GM19239 (cell line): ENCODE measurements at places on chromosomes 3 and 15.

DNA sequence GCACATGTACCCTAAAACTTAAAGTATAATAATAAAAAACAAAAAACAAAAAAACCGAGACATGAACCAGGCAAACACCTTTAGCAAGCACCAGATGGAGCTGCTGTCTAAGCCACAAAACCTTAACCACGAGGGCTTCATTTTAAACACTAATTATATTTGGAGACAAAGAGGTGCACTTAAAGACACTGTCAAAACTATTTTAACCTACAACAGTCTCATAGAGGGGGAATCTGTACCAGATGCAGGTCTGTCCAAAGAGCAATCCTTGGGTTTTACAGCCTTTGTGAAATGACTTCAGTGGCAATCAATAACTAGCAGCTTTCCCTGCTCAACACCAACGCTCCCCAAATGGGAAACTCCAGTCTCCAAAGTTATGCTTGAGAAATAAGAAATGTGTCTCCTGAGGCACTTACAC, 115.7 kb upstream of the TSPAN3 start:
- DNase-seq = no peak

- no peak for DNase-seq
These were observed 71.3 kb upstream of the SEC13 start for GRCh38 chr3:10392244-10392643.

DNA sequence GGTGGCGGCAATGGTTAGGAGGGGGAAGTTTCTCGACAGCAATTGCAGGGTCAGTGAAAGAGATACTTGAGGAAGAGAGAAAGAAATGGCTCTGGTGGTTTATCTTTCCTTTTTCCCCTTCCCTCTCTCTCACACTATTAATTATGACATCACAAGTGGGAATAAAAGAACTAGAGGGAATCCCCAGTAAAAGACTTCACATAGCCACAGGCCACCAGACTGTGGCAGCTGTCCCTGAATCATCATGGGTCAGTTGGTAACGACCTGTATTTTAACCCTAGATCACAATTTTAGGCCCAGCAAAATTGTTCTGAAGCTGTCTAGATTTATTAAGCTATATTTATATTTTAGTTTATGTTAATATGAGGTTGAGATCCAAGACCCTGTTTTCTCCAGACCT, 40.3 kb downstream of the MBNL1 start:
- DNase-seq = no peak

- DNase-seq = no peak
These were observed 96.0 kb downstream of the ST6GAL1 start for GRCh38 chr3:187026317-187026670.

DNA sequence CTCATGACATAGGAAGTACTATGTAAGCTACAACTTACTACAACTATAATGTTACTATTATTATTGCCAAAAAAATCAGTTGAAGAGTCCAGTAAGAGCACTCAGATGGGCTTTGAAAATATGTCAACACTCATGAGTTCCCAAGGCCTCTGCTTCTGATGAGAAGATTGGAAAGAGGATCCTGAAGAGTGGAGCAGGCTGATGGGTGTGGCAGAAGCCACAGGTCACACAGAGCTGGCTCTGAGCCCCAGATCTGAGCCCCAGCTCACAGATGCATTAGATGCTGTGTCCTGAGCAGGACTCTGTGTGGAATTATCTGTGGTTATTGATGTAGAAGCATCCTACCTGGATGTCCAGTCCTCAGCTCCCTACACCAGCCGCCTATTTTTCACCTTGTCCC, 65.6 kb downstream of the SPSB4 start:
- DNase-seq = no peak

- no peak for DNase-seq
These were observed 71.0 kb downstream of the B3GNT5 start for GRCh38 chr3:183324083-183324482.

GRCh38 chr3:20038699-20039465, 1.4 kb upstream of the KAT2B start:
- no peak for DNase-seq

- no peak for DNase-seq
These were observed 38.7 kb upstream of the CA12 start for GRCh38 chr15:63420333-63420747.

DNA sequence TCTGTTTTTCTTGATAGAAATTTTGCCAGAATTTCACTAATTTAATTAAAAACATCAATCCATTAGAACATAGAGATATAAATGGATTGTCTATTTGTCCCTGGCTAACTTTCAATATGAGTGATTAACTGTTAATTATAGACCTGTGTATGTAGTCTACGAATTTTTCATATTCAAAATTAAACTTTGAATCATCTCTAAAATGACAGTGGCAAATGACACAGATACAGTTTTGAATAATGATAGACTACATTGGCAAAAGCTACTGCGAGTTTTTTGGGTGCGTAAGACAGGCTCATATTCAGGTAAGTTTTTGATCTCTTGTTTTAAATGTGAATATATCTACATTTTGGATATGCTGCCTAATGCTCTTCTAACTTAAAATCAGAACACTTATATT, 86.0 kb upstream of the TBC1D5 start:
- DNase-seq = no peak

DNA sequence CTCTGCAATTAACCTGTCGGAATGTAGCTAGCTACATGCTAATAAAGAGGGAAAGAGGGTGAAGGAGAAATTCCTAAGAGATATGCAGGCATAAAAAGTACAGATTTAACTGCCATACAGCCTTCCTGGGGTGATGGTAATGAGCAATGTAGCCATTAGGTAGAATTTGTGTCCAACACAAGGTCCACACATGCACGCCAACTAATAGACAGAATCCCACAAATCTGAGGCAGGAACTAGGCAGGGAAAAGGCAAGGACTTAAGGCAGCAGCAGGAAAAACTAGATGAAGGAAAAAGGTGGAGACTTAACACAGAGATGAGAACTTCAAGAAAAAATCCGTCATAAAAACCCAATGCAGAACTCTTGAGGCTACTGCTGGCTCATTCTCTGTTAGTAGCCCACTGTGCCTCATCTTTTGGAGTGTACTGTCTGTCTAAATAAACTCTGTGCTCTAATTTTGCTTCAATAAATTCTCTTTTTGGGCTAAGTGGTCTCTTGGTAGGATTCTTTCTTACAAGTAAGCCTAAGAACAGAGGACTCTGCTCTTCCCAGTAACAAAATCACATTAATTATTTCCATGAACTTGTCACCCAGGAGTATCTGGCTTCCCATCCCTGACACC, 81.5 kb downstream of the BTLA start:
- no peak for DNase-seq

GRCh38 chr3:134718726-134719125, 67.9 kb upstream of the KY start:
- no peak for DNase-seq

DNA sequence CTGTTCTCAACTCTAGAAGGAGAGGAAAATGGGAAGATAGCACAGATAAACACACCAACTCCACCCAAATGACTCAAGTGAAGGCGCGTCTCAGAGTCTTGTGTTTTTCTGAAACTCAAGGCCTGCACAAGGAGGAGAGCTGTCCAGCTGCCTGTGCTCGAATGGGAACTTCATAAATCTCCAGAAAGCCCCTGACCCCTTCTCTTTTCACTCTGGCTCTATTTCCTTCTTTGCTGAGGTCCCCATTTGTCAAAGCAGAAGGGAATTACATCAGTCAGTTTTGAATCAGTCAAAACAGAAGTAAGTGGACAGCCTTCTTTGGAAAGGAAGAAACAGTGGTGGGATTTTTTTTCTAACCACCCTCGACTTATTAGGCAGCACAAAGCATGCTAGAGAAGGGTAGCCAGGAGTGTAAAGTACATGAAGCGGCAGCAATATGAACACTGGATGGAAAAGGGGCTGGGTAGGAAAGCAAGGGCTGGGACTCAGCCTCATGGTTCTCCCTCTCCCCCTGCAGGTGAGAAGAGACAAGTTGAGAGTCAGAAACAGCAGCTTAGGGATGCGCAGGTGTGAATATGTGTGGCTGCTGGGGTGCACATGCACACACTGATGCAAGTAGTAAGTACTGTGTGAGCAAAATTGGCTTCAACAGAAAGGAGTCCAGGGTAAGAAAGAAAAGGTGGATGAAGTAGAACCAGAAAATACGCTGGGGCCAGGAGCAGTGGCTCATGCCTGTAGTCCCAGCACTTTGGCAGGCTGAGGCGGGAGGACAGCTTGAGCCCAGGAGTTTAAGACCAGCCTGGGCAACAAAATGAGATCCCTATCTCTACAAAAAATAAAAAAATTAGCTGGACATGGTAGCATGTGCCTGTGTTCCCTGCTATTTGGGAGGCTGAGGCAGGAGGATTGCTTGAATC, 36.6 kb upstream of the MAGEF1 start:
- DNase-seq = no peak

DNA sequence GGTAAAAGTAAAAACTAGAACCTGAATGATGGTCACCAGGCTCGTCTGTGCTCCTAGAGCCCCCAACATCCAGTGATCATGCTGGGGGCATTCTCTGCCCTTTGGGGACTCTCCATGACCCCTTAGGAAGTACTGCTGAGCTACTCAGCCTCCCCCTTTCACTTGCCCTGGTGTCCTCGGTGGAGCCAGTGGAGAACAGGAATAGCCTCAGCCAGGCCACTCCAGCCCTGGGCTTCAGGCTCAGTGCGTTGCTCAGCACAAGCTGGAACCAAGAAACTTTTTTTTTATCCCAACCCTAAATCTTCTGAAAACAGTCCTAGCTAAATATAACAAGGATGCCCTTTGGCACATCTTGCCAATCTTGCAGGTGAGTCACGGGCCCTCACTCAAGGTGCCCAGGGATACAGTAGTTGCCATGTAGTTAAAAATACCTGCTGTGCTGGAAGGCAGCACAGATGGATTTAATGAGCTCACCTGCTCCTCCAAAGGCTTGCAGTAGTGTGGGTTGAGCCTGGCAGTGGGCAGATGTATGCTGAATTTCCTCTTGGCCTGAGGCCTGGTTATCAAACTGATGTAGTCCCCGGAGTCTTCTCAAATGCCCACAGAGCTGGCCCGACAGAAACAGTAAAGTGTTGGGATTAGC, 46.9 kb upstream of the TMEM158 start:
- no peak for DNase-seq

DNA sequence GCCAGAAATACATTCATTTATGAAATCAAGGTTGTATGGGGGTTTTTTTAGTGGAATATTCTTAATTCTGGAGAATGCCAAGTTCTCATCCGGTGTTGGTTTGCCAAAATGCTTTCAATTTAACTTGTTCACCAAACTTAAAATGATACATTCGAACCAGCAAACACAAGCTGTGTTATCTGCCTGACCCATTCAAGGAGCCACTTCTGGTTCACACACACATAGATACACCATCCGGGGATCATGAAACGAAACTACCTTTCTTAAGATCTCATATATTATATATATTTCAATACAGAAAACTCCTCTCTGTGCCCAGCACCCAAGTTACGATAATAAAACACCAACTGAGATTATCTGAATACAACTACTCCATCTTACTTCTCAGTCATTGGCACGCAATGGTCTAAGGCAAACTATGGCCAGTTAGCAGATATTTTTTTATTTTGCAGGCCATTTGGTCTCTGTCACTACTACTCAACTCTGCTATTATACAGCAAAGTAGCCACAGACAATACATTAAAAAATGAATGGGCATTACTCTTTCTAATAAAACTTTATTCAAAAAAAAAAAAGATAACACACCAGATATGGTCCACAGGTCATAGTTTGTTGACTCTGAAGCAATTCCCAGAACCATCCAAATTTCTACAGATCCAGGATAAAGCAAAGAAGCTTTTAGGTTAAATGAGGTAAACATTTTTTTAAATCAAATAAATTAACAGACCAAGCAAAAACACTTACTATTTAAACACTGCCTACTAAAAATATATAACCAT, 89.6 kb downstream of the TBL1XR1 start:
- DNase-seq = no peak

GRCh38 chr15:72198356-72199204, 993 bp upstream of the GRAMD2A start:
- DNase-seq = no peak

DNA sequence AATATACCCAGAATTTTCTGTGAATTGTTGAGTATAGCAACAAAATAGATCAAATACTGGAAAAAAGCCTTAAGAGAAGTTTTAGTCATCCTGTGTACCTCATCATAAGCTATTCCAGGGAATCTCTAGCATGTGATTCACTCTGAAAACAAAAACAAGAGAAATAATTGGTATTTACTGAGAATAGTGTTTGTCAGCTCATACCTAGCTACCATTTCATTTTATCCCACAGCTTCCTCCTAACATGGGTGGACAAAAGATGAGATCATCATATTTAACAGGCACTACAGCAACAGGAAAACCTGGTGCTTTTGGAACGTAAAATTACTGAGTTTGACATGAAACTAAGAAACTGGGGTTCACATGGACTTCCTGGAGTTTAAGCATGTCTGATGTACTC, 753.5 kb upstream of the NECTIN3 start:
- DNase-seq = no peak

- DNase-seq = no peak
These were observed 1.5 kb downstream of the ETFA start for GRCh38 chr15:76309601-76310330.

DNA sequence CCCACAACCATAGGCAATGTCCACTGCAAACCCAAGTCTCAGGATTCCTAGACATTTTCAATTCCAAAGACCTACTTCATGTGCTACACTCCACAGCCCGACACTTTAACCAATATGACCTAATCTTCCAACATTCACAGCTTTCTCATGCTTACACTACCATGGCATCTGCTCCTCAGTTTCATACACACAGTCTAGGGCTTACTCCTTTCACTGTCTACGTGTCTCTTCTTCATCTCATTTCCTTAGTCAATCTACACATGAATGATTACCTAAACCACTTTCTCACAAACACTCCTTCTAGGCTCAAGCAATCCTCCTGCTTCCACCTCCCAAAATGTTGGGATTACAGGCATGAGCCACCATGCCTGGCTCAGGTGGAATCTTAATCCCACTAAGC, 106.3 kb downstream of the STAG1 start:
- DNase-seq = no peak

DNA sequence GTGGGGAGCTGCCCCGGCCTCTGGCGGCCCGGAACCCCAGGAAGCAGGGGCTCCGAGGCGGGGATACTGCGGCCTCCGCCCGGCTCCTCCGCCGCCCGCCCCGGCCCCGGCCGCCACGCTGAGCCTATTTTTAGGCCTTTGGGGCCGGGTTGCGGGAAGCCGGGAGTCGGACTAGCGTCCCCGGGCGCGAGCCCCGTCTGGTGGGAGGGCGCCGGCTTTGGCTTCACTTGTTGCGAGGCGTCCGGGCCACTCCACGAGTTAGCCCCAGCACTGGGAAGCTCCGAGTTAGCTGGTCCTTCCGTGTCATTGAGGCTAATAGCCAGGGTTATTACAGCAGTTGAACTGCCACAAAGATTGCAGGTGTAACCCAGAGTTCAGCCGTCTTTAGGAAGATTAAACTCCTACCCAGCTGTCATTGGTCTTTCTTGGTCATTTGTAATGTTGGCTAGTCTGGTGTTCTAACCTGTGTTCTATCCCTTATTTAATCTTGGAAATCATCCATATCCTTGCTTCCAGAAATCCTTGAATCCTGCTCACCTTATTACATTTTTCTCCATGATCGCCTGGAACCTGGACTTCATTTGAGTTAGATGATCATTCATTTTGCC, 791 bp downstream of the GYG1 start:
- no peak for DNase-seq
